ENCODE measurements at places on chromosomes 5 and 9. TPM values are rescaled to one million over a fixed set of nuclear protein-coding genes. Genes with fewer than 3 reads are reported as not detected.

The LCN10 gene
- total RNA-seq, result not detected

The RLN2 gene
- total RNA-seq, result 0.31 TPM

The LRRC19 gene
- not detected for total RNA-seq

The STARD4 gene
- 45.2 TPM for total RNA-seq

The CCNI2 gene
- 1.5 TPM for total RNA-seq

The FCHO2 gene
- total RNA-seq, result 3.3 TPM

The TAF11L5 gene
- not detected for total RNA-seq

The IL9 gene
- total RNA-seq, result not detected

The ADAMTSL1 gene
- total RNA-seq, result 0.10 TPM
